CD8-positive, alpha-beta T cell (primary cell): ENCODE measurements at places on chromosomes 1 and 21. TPM values are rescaled to one million over a fixed set of nuclear protein-coding genes. Genes with fewer than 3 reads are reported as not detected.

CCDC24 gene
- 0.33 TPM for total RNA-seq

HSD3B1 gene
- total RNA-seq: not detected

NDUFS2 gene
- total RNA-seq: 53.0 TPM

FOXO6 gene
- 1.7 TPM for total RNA-seq

DNM3 gene
- 0.72 TPM for total RNA-seq
